IPS-NIHi11 (cell line): ENCODE measurements at places on chromosomes 13 and 19.

DNA sequence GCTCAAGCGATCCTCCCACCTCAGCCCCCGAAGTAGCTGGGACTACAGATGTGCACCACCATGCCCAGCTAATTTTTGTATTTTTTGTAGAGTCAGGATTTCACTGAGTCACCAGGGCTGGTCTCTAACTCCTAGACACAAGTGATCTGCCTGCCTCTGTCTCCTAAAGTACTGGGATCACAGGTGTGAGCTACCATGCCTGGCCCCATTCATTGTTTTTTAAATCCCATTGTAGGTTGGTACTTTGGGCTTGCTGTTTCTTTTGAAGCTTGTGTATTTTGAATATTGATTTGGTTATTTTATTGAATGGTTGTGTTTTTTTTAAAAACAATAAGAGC is 26.7 kb downstream of the ZMYM2 start:
- DNase-seq: no peak

GRCh38 chr13:22112956-22113745 is 442.3 kb downstream of the FGF9 start:
- DNase-seq: no peak

DNA sequence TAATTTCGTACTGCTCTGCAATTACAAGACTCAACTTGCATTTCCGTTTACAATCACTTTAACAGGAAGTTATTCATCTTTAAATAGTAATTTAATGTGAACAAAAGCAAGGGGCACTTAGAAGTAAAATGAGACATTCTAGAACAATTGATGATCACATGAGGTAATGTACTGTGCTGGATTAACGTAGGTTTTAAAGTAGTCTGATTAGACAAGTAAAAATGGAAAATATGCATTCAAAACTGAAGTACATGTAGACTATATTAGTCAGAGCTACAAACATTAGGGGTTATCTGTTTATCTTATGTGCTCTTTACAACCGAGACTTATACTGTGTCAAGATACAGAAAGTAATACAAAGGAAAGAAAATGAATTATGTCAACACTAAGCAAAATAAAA is 1528.0 kb downstream of the SLITRK5 start:
- no peak for DNase-seq

DNA sequence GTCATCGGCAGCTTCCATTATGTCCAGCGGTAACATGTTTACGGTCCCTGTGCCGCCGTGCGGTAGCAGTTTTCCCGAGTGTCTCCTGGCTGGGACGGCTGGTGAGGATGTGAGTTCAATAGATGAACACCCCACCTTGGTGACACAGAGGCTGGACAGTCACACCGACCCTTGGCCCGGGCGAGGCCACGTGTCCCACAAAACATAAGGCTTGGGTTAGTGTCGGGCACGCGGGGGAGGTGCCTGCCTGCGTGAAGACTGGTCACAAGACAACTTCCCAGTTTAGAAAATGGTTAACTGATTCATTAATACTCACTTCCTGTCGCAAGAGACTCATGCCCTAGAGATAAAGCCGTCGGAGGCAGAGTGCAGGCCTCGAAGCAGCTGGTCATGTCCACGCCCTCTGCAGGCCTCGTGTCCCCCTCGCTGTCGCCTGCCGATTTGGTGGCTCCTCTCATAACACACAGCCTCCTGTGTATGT is 17.2 kb downstream of the RASA3 start:
- no peak for DNase-seq

DNA sequence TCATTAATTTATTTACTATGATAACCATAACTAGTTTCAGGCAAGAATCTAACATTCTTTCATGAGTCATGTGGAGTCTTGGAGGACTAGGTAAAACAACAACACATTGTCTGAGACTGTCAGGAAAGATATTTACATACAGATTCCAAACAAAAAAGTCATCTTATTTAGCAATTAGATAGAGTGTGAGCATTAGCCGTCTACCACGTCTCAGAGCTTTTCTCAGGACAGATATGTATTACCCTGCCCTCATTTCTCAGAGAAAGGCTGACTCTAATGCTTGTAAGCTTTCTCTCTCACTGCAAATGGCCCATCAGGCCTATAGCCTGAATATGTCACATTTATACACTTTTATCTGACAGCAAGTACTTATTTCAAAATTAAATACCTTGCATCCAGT is 312.1 kb upstream of the PCDH20 start:
- DNase-seq: no peak

- peak; percentile 90 for DNase-seq
Observed at GRCh38 chr19:3125900-3126524, 9.8 kb upstream of the GNA15 start.

DNA sequence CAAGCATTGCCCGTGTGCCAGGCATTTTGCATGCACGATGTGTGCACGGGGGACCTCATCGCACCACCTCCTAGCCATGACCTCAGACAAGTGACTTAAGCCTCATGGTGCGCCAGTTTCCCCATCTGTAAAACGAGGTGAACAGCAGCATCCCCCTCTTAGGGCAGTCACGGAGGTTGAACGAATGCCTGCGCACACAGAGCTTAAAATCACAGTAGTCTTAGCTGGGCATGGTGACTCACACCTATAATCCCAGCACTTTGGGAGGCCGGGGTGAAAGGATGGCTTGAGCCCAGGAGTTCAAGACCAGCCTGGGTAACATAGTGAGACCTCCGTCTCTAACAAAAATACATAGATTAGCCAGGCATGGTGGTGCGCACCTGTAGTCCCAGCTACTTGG is 48.6 kb downstream of the PIN1 start:
- DNase-seq: no peak

- DNase-seq: peak; percentile 38
Observed at GRCh38 chr13:50594276-50595051, 249.0 kb downstream of the DLEU7 start.

- DNase-seq: no peak
Observed at GRCh38 chr19:35430409-35431144, 17.5 kb upstream of the FFAR2 start.

GRCh38 chr13:64855506-64855905 is 2374.6 kb downstream of the PCDH9 start:
- DNase-seq: no peak

- no peak for DNase-seq
Observed at GRCh38 chr13:113745059-113745458, 14.0 kb upstream of the TMEM255B start.

GRCh38 chr19:39936020-39936419 is 1.6 kb upstream of the FCGBP start:
- DNase-seq: no peak

DNA sequence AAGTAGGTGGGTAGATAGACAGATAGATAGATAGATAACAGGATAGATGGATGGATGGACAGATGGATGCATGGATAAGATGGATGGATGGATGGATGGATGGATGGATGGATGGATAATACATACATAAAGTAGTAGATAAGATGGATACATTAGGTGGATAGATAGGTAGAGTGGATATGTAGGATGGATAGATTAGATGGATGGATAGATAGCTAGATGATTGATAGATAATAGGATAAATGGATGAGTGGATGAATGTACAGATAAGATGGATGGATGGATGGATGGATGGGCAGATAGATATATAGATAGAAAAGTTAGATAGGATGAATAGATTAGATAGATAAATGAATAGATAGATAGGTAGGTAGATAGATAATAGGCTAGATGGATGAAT is 2.1 kb downstream of the CYP4F3 start:
- no peak for DNase-seq

DNA sequence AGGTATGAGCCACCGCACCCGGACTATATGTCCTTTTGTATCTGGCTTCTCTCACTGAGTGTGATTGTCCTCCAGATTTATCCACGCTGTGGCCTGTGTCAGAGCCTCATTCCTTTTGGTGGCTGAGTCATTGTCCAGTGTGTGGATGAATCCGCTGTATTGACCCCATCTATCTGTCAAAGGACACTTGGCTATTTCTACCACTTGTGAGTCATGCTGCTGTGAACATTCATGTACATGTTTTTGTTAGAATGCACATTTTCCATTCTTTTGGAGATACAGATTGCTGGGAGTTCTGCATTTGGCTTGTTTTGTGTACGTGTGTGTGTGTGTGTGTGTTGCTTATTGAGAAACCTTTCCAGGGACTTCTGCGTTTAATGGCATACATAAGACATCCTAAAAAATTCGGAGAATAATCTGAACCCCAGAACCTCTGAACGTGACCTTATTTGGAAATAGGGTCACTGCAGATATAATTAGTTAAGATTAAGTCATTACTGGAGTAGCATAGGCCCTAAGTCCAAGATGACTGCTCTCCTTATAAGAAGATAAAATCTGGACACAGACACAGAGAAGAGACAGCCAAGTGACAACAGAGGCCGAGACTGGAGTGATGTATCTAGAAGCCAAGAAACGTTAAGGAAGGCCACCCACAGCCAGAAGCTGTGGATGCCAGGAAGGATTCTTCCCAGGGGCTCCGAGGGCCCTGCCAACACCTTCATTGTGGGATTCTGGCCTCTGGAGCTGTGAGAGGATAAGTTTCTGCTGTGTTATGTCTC is 4.9 kb upstream of the GIPC3 start:
- no peak for DNase-seq

DNA sequence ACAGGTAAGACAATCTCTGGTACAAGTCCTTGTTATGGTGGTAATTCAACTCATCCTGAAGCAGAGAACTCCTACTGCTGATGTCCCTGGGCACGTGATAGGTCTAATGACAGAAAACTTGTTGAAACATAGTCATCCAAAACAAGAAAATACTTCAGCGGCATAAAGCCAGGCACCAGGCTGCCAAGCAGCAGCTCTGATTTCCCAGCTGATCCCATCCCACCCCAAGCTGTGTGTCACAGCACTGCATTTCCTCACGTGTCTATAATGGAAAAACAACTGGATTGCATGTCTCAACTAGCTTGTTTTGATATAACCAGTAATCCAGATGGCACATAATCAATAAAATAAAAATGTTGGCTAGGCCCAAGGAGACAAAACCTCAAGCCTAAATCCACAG is 64.8 kb downstream of the MIPEP start:
- no peak for DNase-seq

GRCh38 chr13:33918199-33918932 is 100.4 kb downstream of the RFC3 start:
- DNase-seq: peak; percentile 38

DNA sequence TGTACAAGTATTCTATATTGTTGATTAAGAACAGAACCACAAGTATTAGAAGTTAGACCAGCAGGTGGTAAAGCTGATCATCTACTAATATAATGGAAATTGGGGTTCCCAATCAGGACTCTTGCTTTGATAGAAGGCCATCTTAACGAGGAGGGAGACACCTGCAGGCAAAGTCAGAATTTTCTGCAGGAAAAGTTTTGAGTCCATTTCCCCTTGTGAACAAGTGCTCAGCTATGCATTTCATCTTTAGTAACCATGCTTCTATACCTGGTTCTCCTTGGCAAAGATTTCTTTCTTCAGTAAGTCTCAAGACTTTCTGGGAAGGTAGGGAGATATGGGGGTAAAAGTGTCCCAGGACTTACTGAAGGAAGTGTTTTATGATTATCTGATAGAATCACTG is 36.1 kb upstream of the USPL1 start:
- DNase-seq: peak; percentile 37

- DNase-seq: no peak
Observed at GRCh38 chr19:33484226-33484774, 37.3 kb downstream of the PEPD start.

DNA sequence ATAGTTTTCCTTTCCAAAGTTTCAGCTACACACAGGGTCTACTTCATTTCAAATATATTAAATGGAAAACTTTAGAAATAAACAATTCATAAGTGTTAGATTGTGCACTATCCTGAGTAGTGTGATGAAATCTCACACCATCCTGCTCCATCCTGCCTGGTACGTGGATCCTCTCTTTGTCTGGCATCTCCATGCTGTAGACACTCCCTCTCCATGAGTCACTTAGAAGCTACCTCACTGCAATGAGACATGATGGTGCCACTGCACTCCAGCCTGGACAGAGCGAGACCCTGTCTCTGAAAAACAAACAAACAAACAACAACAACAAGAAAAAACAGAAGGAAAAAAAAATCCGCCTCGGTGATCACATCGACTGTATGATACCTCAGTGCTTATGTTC is 191.8 kb downstream of the PCCA start:
- DNase-seq: no peak

DNA sequence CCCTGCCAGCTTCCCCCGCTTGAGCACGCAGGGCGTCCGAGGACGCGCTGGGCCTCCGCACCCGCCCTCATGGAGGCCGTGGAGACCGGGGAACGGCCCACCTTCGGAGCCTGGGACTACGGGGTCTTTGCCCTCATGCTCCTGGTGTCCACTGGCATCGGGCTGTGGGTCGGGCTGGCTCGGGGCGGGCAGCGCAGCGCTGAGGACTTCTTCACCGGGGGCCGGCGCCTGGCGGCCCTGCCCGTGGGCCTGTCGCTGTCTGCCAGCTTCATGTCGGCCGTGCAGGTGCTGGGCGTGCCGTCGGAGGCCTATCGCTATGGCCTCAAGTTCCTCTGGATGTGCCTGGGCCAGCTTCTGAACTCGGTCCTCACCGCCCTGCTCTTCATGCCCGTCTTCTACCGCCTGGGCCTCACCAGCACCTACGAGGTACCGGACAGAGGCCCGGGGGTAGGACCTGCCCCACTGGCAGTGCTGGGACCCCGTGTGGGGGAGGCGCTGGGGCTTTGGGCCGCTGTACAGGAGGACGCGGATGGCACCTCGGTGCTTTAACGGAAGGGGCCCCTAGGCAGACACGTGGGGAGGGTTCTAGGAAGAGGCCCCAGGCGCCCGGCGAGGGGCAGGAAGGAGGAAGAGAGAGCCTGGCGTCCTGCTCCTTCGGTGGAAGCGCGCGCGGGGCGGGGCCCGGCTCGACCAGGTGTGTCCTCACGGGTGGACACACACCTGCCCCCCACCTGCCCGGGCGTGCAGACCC is 681 bp downstream of the SLC5A5 start:
- DNase-seq: no peak

DNA sequence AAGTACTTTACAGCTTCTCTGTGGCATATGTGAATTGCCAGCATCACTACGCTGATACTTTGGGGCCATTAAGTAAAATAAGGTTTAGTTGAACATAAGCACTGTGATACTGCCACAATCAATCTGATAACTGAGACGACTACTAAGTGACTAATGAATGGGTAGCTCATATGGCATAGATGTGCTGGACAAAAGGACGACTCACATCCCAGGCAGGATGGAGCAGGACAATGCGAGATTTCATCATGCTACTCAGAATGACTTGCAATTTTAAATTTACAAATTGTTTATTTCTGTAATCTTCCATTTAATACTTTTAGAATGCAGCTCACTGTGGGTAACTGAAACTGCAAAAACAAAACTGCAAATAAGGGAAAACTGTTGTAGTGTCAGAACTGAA is 13.6 kb downstream of the CCDC122 start:
- no peak for DNase-seq

DNA sequence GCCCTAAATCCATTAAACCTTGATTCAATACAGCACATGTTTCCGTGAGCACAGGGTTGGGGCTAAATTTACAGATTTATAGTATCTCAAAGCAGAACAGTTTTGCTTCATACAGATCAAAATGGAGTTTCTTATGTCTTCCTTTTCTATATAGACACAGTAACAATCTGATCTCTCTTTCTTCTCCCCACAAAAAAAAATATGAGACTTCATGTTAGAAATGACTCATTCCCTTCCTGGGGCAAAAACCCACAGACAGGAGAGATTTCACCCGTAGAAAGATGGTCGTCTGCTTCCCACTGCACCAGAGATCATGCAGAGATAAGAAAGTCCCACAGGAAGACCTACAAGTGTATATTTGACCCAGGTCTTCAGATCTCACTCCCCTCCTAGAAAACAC is 7.7 kb upstream of the ZNF611 start:
- no peak for DNase-seq
